HepG2 (cell line): ENCODE measurements at places on chromosomes 5 and 9. TPM values are rescaled to one million over a fixed set of nuclear protein-coding genes. Genes with fewer than 3 reads are reported as not detected.

- no peak for DNase-seq
Measured at GRCh38 chr5:116521173-116521872, 53.3 kb downstream of the SEMA6A start.

- no peak for DNase-seq
Measured at GRCh38 chr9:116812231-116813030, 125.3 kb downstream of the TRIM32 start.

- no peak for DNase-seq
Measured at GRCh38 chr9:1047591-1048230, 2.4 kb upstream of the DMRT2 start.

DNA sequence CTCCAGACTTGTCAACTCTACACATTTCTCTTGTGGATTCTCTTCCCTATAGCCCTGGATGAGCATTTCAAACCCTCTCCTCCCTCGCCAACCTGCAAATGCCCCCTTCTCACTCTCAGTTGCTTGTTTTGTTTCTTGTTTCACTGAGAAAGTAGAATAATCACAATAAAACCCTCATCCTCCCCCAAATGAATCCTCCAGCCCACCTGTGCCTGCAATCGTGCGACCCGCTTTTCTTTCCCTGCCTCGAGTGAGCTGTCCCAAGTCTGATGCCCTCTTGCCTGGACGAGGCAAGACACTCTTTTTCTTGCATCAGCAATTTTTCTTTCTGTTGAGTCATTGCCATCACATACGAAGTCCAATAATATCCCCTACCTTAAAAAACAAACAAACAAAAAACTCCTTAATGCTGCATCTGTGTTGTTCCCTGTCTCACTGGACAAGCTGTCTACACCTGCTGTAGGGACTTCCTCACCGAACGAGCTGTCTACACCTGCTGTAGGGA, 3.7 kb upstream of the CACNA1B start:
- no peak for DNase-seq

GRCh38 chr9:91532325-91532724, 108.7 kb upstream of the NFIL3 start:
- no peak for DNase-seq

LPAR1 gene
- total RNA-seq, result not detected in 2 replicates

DNA sequence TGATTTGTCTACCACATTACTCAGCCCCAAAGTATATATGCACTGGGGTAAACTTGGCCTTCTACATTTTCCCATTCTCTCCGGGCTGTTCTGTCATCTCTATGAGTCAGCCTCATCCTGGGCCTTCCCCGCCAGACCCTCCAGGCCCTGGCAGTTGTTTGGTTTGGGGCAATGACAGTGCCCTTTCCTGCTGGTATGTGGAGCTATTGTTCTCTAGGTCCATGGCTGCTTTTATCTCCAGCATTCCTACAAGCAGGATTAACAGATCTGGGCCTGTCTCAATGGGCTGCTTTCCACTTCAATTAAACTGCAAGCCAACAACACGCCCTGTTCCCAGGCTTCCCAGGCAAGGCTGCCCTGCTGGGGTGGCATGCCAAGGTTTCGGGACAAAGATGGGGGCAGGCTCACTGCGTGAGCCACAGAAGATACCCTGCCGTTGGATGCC, 136.4 kb downstream of the SLIT3 start:
- DNase-seq, result no peak

DNA sequence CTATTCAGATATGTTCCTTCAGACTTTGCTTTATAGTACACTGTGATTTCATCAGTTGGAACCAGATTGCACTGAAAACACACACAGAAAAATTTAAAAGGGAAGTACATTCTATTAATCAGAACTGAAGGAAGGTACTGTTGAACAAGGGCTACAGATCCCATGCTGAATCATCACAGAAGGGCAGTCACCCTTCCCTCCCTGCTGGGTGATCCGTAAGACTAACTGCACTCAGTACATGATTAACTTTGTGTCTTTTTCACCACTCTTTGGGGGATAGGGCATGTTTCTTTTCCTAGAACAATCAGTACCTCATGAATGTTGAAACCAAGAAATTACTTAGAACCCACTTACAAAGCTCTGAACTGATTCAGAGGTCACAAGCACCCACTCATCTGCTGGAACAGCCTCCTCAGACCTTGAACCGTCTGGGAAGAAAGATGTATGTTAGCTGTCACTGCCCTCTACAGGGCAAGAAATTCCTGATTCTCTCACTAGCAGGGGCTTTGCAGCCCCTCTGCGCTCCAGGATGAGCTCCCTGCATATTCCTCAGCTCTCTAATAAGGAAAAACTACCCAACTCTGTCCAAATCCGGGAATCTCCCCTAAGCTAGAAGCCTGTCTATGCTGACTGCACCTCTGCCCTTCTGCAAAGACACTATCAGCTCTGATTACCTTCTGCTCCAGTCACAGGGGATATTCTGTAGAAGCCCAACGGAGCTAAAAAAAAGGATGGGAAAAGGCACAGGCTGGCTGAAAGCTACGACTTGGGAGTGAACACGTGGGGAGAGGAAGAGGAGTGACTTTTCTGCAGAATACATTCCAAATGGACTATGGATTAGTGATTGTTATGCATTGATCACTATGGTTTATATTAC, 51.0 kb downstream of the IARS1 start:
- DNase-seq, result no peak

TSSK1B gene
- not detected in 2 replicates for total RNA-seq

DNA sequence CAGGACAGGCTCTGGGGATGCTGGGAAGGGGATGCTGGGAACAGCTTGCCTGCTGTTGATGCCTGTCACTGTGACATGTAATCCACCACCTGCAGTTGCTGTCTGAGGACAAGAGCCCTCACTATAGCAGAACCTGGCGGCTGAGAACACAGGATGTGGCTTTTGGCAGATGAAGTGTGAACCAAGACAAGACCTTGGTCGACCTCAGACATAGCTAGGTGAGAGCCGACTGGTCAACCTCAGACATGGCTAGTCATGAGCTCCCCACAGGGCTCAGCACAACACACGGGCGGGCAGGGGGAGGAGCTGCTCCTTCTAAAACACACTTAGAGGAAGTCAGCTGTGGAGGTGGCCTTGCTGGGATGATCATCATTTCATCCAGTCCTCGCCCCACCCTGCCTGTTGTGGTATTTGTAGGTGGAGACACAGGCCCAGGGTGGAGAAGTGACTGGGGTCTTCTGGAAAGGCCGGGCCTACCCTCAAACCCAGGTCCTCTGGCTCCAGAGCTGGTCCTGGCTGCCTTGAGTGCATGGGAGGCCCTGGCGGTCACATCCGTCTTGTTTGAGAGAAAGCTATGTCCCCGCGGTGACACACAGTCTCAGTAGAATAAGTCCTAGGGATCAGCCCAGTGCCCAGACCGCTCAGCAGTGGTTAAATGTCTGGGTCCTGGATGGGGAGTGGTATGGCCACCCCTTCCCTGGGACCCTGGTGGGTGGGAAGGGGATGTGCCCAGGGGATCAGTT, 6.1 kb downstream of the SUSD3 start:
- DNase-seq, result no peak

SPAAR gene
- total RNA-seq, result 0.07 TPM in 1 of 2 replicates, not detected in the other

GRCh38 chr9:17962747-17963146, 383.9 kb downstream of the SH3GL2 start:
- no peak for DNase-seq
